ENCODE measurements at places on chromosomes 11 and 22.

DNA sequence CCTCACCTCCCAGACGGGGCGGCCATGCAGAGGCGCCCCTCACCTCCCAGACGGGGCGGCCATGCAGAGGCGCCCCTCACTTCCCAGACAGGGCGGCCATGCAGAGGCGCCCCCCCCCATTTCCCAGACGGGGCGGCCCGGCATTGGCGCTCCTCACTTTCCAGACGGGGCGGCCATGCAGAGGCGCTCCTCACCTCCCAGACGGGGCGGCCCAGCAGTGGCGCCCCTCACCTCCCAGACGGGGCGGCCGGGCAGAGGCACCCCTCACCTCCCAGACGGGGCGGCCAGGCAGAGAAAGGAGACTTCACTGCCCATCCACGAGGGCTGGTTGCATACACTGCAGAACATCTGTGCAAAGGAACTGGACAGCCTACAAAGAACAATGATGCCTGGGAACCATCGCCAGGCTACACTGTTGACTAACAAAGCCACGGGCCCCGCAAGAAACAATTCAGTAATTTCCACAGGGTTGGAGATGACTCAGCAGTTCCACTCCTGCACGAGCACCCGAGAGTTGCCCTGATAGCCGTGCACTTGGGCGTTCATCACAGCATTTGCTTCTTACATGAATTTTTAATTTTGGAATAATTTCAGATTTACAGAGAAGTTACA, 58.7 kb downstream of the CTTN start:
- DNase-seq: no peak

- DNase-seq: peak; percentile 82
Observed at GRCh38 chr11:10807493-10808234, 1.1 kb downstream of the EIF4G2 start.

- peak; percentile 67 for DNase-seq
Observed at GRCh38 chr11:67240576-67241389, 25.5 kb upstream of the GRK2 start.

DNA sequence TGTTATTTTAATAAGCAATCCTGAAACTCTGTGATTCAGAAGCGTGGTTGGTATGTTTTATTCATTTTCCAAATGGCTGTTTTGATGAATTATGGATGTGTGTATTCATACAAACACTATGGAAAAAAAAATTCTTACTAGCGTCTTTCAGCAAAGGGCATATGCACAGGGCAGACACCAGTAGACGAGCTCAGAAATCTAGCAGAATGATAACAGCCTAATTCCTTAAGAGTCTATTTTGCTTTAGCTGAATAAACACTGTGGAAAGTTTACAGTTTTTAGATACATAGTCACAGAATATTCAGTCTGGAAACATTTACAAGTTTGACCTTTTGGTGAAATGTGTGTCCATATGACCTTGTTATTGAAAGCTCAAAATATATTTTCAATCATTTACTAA, 418.8 kb upstream of the LUZP2 start:
- DNase-seq: no peak

- DNase-seq: no peak
Observed at GRCh38 chr22:41289671-41290070, 3.7 kb upstream of the RANGAP1 start.

GRCh38 chr22:50320671-50321325, 6.0 kb downstream of the DENND6B start:
- DNase-seq: no peak

DNA sequence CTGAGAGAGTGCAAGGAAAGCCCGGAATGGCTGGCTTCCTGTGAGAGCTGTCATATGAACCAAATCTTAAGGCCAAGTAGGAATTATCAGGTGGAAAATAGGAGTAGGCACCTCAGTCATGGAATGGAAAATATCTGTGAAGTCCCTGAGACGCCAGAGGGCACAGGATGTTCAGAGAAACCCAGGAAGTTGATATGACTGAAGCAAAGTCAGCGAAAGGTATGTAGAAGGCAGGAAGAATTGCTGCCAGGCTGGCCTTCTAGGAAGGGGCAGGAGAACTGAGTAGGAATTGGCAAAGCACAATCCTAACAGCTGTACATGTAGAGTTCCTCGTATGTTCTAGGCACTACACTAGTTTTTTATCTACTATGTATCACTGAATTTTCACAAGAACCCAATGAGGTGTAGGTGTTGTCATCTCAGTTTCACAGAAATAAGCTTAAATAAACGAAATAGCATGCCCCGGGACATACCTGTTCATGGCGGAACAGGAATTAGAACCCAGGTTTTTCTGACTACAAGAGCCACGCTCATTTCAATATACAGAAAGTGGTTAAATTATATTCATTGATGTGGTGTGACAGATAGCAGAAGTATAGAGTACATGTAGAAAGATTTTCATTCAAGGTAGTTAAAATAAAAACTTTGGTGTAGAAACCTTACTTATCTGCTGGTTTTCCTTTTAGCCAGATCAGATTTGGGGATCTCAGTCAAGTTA, 17.0 kb downstream of the HMGXB4 start:
- DNase-seq: no peak

GRCh38 chr11:124194293-124195188, 11.4 kb downstream of the OR10D3 start:
- DNase-seq: no peak

DNA sequence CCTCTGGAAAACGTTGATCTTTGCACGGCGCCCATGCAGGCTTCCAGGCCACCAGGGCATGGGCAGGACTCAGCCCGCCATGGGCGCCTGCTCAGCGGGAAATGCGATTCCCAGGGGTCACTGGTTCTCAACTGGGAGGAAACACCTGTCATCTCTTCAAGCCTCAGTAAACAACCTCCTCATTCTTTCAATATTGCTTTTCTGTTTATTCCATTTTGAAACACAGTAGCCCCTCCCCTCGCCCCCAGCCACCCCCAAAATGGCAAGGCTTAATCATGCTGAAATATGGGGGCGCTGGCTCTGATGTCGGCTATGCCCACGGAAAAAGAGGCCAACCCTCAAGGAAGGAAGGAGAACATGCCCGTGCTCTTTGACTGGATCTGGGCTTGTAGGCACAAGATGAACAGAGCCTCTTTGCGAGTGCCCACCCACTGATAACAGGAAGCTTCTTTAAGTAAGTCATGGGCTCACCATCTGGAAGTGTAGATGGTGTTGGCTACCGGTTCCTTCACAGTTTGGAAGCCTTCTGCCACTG, 594 bp upstream of the POU2AF1 start:
- no peak for DNase-seq

DNA sequence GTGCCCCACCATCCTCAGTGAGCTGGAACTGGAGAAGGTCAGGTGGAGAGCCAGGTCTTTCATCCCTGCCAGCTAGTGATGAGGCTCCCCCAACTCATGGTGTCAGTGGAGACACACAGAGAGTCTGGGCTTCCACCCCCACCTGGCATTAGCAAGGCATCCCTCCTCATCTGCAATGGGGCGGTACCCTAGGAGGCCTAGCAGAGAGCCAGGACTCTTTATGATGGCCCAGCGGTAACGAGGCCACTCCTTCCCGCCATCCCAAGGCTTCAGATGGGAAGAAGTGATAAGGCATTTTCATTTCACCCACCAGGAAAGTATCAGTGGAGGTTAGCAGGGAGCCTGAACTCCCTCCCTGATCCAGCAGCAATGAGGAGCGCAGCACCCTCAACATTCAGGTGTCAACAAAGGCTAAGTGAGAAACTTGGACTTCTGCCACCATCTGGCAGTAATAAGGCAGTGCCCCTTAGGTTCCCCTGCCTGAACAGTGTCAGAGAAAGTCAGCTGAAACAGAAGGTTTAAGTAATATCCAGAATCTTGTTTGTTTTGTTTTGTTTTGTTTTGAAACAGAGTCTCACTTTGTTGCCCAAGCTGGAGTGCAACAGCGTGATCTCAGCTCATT, 40.5 kb upstream of the FBLN1 start:
- no peak for DNase-seq

- DNase-seq: peak; percentile 32
Observed at GRCh38 chr11:68843052-68843561, 1.4 kb upstream of the CPT1A start.

DNA sequence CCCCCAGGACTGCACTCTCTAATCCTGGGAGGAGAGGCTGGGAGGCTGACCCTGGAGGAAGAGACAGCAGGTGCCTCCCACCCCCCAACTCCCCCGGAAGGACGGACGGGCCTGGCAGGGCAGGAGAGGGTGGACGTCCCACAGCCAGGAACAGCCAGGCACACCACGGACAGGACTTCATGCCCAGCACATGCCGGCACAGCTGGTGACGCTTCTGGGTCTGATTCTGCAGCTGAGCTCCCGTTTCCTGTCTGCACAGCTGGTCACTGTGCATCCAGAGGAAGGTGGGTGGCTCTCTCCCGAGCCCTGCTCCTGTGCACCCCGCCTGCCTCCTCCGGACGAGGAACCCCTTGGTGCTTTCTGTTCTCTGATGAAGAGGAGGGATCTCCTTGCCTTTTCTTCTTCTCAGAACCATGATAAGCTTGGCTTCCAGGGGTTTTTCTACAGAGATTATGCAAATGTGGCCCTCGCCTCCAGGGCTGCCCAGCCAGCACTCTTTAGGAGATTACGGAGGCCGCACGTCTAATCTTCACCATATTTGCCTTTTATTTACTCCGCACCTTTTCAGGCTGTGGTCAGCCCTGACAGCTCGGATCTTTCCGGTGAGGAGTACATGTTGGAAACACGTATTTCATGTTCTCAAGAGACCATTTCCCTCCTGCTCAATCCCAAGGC, 1295.8 kb downstream of the BRD1 start:
- no peak for DNase-seq

GRCh38 chr22:37733625-37734401, 37.0 kb downstream of the TRIOBP start:
- DNase-seq: no peak

- no peak for DNase-seq
Observed at GRCh38 chr11:124625504-124626168, 3.0 kb downstream of the TBRG1 start.

DNA sequence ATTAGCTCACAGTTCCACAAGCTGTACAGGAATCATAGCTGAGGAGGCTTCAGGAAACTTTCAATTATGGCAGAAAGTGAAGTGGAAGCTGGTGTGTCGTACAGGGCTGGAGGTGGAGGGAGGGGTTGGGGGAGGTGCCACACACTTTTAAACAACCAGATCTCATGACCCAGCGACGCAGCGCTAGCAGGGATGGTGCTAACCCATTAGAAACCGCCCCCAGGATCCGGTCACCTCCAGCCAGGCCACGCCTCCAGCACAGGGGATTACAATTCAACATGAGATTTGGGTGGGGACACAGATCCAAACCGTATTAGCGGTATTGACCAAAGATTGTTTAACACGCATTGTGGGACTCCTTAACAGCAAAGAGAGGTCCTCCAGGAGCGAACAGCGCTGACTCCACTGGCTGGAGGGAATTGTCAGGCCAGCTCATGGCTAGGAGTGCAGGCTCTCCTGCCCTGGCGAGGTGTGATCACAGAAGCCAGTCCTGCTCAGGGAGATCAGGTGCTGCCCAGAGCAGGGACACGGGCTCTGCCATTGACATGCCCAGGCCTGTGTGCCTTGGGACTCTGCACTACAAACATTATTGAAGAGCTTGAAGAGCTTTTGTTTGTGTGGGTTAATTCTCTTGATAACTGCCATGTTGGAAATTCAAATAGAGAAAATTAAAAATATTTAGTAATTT, 215.3 kb downstream of the TBC1D22A start:
- DNase-seq: no peak

DNA sequence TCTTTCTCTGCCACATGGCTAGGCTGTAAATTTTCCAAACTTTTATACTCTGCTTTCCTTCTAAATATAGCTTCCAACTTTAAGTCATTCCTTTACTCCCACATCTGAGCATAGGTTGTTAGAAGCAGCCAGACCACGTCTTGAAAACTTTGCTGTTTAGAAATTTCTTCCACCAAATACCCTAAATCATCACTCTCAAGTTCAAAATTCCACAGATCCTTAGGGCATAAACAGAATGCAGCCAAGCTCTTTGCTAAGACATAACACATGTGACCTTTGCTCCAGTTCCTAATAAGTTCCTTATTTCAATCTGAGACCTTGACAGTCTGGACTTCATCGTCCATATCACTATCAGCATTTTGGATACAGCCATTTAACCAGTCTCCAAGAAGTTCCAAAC, 749.9 kb downstream of the METTL15 start:
- no peak for DNase-seq

DNA sequence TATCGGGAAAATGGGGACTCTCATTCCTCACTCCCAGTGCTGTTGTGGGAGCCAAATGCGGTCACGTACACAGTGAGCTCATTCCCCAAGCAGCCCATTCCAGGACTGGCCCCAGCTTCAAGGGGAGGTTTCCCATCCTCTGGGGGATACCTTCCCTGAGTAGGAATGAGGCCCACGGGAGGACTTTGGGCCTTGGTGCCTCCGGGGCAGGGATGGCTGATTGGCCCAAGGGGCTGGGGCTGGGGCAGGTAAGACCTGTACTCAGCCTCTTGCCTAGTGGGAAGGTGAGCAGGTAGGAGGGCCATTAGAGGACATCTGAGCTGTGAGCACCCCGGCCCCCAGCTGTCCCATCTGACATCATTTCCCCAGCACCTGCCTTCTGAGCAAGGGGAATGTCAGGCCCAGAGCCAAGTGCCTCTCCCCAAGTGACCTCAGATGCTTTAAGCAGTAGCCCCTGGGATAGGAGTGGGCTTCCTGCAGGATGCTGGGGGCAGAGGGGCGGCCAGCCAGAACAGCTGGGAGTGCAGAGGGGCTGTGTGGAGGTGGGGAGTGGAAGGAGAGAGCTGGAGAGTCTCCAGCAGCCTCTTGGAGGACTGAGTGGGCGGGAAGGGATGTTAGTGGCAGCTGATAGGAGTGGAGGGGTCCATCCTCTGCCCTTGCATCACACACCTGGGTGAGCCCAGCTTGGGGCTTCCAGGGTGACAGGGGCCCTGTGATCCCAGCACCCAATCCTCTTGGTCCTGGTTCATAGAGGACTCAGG, 58.4 kb downstream of the CD82 start:
- peak; percentile 5 for DNase-seq

GRCh38 chr11:128525411-128526243, 61.7 kb downstream of the ETS1 start:
- no peak for DNase-seq

- DNase-seq: no peak
Observed at GRCh38 chr22:26608129-26608528, 9.7 kb downstream of the CRYBB1 start.

DNA sequence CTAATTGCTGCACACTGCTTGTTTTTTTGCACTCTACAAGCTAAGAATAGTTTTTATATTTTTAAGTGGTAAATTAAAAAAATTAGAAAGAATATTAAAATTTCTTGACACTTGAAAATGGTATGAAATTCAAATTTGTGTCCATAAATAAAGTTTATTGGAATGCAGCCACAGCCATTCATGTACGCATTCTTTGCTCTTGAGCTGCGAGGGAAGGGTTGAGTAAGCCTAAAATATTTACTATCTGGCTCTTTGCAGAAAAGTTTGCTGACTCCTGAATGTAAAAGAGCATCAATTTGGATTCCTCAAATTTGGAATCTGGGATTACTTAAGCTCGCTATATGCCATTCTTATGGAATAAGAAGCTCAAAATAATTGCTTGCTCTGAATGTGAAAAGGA, 3.4 kb upstream of the ADAMTS8 start:
- no peak for DNase-seq

All from retina (tissue), 1 donor.